ENCODE measurements at places on chromosomes 1 and 21.

GRCh38 chr1:51656374-51656773 lies 39.5 kb downstream of the OSBPL9 start:
- no peak for DNase-seq

DNA sequence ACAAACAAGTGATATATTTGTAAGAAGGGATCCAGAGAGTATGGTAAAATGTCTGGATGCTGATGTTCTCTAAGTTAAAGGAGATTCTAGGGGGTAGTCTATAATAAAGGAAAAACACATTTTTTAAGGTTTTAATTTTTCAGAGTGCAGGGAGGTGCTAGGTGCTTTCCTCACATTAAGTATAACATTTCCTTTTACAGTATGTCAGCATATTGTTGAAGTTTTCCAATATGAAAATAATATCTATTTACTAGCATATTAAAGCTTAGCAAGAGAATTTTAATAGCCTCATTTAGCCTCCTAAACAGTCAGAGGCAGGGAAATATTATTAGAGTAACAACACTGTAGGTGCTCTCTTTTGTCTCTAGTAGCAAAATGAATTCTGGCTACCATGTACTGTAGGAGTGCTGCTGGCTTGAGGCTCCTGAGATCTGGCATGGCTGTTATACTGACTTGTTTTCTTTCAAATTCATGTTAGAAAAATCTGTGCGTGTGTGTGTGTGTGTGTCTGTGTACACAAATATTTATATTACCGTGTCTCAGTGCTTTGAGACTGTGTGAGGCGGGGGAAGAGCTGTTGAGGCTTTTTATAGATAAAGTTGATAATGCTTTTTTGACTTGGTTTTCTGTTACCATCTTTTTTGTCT lies 71.0 kb downstream of the POU2F1 start:
- DNase-seq, result no peak

- DNase-seq, result no peak
These were observed 61.3 kb upstream of the AJAP1 start for GRCh38 chr1:4593106-4593505.

DNA sequence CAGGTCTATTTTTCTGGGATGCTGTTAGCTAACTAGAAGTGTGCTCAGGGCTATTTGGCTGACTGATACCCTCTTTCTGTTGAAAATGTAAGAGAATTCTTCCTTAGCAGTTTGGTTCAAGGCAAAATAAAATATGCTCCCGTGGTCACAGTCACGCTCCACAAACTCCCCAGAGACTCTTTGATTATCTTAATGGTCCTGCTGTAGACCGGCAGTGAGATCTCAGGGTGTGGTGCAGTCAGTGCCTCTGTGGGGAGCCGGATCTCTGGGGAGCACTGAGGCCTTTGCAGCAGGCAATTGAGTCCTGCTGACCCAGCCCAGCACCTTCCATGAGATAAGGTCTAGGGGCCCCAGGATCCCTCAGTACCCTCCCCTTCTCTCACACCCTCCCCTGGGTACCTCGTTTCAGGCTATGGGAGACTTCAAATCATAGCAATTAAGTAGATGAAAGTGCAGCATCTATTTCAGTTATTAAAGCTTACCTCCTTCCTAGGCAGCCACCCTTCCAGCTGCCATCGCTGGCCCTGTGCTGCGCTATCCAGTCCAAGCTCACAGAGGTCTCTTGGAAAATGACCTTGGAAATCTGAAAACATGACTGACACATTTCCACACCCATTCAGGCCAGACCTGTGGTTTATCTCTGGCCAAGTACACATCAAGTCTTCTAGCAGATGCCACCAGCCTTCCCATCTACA lies 98.1 kb downstream of the SEC16B start:
- no peak for DNase-seq

GRCh38 chr1:175035865-175036264 lies 12.6 kb upstream of the MRPS14 start:
- DNase-seq, result no peak

DNA sequence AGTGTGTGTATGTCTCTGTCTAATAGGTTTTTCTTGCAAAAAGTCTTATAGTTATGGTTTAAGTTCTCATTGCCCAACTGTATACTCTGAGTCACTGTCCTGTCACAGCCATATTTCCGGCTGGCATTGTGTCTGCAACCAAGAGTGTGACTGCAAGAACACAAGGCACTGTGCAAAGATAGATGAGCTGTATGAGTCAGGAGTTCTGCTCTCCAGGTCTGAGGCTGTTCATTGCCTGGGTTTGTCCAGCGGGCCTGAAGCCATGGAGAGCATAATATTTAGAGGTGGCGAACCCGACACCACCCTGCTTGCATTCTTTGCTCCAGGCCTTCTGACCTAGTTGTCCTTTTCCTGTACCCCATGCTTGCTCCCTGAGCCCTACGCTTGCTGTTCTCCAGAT lies 50.9 kb upstream of the CNIH3 start:
- DNase-seq, result no peak

DNA sequence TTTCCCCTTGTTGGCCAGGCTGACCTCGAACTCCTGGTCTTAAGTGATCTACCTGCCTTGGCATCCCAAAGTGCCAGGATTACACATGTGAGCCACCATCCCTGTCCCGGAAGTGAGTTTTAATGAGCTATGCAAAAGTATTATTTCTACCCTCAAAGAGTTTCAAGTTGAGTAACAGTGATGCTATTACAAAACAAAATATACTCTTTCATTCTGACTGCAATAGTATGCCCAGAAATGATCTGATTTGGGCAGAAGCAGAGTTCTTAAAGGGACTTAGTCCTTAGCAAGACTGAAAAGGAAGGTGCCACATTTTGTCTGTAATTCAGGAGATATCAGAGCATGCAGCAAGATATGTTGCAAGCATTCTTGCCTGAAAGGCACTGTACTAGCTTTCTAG lies 375.4 kb downstream of the NUF2 start:
- no peak for DNase-seq

Measured in colonic mucosa (tissue), 4 donors.